ENCODE measurements at places on chromosomes 2 and 18.

- no peak for DNase-seq
These were observed 215.6 kb upstream of the MAP2 start for GRCh38 chr2:209208211-209208610.

DNA sequence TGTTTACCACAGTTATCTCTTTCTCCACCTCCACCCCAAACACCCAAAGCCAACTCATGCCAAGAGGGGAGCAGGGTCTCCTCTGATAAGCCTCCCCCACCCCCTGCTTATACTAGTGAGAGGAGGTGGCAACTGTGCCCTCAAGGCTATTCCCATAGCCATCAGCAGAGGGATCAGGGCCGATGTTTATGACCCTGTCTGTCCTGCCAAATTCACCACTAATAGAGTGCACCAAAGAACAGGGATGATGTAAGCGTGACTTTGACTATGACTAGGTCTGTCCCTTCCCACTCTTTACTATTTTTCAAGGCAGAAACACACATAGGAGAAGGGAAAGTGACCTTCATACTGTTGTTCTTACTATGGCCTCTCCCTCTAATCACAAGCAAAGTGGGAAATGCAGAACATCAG lies 74.6 kb downstream of the CLHC1 start:
- DNase-seq, result no peak

DNA sequence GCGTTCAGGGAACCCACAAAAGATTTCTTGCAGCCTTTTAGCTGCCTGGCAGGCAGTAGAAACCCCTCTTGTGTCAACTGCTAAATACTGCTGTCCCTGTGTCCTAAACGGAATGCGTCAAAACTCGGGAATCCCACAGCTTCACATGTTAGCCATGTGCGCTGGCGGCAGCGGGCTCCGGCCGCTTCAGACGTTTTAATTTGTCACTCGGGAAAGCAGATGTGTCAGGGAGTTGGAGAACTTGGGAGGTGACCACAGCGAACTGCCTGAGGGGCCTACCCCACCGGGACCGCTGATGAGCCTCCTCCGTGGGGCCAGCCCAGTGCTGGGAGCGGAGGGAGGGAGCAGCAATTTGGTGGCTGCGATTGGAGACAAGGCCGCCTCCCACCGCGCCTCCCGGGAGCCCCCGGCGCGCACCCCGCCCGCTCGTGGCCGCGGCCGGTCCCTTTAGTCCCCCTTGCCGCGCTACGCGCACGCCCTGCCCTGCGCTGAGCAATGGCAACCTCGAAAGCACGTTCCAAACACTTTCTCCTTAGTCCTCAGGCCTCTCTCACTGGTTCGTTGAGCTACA lies 146.1 kb upstream of the SATB2 start:
- DNase-seq, result no peak

- no peak for DNase-seq
These were observed 72.5 kb downstream of the FAM210A start for GRCh38 chr18:13653746-13654433.

GRCh38 chr2:100756704-100757103 lies 63.2 kb upstream of the NPAS2 start:
- DNase-seq, result no peak

DNA sequence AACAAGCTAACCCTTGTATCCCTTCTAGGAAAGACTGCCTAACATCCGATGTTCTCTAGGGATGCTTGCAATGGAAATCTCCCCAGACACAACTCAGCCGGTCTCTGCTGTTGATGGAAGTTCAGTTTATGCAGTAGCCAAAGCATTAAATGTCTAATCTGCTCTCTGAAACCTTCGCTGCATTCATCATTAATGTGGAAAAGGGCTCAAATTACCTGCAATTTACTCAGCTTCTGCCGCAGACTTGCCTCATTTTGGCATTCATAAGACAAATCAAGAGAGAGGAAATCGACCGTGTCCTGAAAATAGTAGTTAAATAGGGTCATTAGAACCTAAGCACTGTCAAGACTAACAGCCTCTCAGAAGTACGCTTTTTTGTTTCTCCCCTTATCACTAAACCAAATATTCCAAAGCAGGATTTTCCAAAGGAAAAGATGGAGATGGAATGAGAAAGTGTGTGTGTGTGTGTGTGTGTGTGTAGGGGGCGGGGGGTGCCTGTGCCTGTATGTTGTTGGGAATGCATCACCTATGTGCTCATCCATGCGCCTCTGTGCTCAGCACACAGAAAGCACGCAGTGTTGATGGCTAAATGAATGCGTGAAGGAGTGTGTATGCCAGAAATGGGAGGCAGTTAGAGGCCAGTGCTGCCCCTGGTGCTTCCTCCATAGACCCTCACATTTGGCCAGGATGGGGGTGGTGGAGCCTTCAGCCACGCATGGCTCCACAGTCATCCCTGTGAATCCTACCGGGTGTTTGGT lies 7.4 kb downstream of the LCT start:
- no peak for DNase-seq

DNA sequence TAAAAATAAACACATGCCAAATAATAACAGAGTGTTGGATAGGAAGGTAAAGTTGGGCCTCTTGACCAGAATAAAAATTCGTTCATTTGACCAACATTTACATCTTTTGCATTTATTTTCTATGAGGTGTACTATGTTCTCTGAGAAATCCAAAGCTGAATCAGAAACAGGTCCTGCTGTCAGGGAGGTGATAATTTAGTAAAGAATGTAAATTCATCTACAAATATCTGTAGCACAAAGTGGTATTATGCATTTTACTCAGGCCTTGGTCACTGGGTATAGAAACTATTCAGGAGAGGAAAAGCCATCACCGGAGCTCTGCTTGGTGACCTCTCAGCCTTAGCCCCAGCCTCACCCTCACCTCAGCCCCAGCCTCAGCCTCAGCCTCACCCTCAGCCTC lies 208.9 kb downstream of the SPP2 start:
- no peak for DNase-seq

DNA sequence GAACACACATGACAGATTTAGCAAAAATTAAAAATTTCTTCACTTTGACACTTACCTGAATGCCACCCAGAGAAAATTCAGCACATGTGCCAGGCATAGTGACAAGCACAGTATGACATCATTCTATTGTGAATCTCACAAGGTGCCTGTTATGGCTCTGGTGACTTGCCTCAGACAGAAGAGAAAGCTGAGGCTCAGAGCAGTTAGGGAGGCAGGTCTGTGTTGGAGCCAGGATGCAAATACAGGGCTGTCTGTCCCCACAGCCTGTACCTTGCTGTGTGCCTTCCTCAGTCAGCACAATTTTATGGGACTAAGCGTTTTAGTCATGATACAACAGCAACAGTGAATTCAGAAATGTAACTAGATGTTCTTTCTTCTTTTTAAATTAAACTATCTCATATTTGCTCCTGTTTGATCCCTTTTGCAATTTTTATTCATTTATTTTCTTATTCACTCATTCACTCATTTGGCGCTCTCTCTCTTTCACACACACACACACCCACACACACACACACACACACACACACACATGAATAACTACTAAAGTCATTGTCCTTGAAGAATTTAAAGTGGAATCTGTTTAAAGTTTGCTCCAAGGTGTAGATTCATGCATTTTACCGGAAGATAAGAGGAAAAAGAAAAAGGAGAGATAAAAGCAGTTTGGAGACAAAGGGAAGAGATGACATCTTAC lies 37.9 kb upstream of the CTAGE1 start:
- DNase-seq, result no peak

- no peak for DNase-seq
These were observed 209.6 kb downstream of the STK39 start for GRCh38 chr2:168037778-168038177.

- DNase-seq, result no peak
These were observed 53.0 kb downstream of the CDCA7 start for GRCh38 chr2:173407646-173408045.

GRCh38 chr2:46960618-46961017 lies 45.0 kb upstream of the MCFD2 start:
- no peak for DNase-seq

DNA sequence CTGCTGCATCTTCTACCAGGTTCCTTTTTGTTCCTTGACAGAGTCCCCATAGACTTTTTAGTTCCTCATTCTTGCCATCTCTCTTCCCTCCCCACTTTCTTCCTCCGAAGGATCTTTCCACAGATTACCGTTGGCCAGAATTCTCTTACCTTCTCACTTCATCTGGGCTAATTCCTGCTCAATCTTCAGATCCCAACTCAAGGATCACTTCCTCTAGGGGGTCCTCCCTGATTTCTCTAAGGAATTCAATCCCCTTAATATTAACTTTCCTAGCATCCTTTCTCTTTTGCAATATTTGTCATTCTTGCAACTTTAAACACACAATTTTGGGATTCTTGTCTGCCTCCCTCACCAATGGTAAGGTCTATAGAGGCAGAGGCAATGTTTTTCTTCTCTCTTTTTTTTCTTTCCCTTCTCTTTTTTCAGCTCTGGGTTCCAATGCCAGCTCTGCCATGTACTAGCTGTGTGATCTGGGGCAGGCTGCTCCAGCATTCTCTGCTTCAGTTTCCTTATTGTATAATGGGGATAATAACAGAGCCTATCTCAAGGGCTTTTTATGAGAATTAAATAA lies 5.4 kb upstream of the KCNE4 start:
- DNase-seq, result no peak

- DNase-seq, result no peak
These were observed 279.9 kb upstream of the CELF4 start for GRCh38 chr18:37845498-37845897.

- DNase-seq, result no peak
These were observed 131.9 kb downstream of the EVA1A start for GRCh38 chr2:75428646-75429443.

DNA sequence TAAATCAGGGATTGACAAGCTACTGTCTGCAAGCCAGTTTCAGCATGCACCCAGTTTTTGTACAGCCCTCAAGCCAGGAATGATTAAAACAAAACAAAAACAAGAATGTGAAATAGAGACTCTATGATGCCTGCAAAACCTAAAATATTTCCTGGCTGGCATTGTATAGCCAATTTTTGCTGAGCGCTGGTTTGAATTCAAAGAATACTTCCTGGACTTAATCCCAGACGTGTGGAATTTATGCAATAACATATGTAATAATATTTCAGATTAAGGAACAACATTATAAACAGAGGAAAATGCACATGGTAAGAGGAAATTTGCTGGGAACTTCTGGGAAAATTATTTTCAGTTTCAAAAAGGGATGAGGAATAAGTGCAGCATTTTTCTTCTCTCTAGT lies 148.1 kb upstream of the RPRM start:
- no peak for DNase-seq

GRCh38 chr2:53777134-53777533 lies 9.5 kb downstream of the CHAC2 start:
- no peak for DNase-seq

- no peak for DNase-seq
These were observed 725.8 kb downstream of the SATB2 start for GRCh38 chr2:198731842-198732399.

- no peak for DNase-seq
These were observed 134.1 kb upstream of the SIX3 start for GRCh38 chr2:44807201-44808025.

- DNase-seq, result no peak
These were observed 35.3 kb upstream of the NPAS2 start for GRCh38 chr2:100784681-100785080.

GRCh38 chr2:7992612-7993602 lies 688.9 kb upstream of the ID2 start:
- DNase-seq, result no peak

- no peak for DNase-seq
These were observed 340.3 kb upstream of the SALL3 start for GRCh38 chr18:78639006-78639950.

DNA sequence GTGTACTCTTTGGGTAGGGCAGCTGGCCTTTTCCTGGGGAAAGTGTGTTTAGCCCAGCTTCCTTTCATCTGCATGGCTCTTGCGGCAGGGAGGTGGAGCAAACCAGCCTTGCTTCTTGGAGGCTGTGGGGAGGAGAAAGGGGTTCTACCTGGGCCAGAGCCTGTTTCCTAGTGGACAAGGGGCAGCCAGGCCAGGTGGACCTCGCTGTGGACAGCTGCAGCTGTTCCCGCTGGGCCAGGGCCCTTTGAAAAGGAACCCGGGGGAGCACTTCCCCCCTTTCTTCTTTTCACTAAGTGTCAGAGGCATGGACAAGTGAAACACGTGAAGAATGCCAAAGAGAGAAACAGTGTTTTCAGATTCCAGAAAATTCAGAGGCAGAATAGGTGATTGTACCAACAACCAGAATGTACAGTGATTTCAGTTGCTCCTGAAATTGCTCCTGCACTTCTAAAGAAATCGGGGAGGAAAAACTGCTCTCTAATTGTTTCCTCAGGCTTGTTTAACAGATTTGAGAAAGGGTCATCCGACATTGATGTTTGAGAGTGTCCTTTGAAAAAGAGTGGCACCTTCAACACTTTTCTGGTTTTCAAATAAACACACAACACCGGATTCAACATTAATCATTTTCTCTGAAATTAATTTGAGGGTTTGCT lies 3.9 kb downstream of the GLI2 start:
- no peak for DNase-seq

GRCh38 chr2:230902180-230902899 lies 22.7 kb downstream of the GPR55 start:
- DNase-seq, result no peak
